Calu3 (cell line): ENCODE measurements at places on chromosomes 6 and 20. TPM values are rescaled to one million over a fixed set of nuclear protein-coding genes. Genes with fewer than 3 reads are reported as not detected.

Gene NMBR
- not detected in 2 replicates for total RNA-seq

Gene TAGAP
- 0.17 and 0.64 TPM in 2 replicates for total RNA-seq

Gene DACT2
- not detected in 2 replicates for total RNA-seq

Gene PPP1R18
- 22.0 and 28.2 TPM in 2 replicates for total RNA-seq

Gene LYRM2
- total RNA-seq = 36.8 and 37.6 TPM in 2 replicates

Gene PDE7B
- total RNA-seq = 0.09 and 0.20 TPM in 2 replicates

Gene MAPK14
- total RNA-seq = 59.5 and 60.9 TPM in 2 replicates

Gene CRISP2
- not detected in 2 replicates for total RNA-seq

Gene TFEB
- 4.4 and 6.6 TPM in 2 replicates for total RNA-seq

Gene PARD6B
- total RNA-seq = 114 and 127 TPM in 2 replicates

Gene CDH26
- total RNA-seq = 0.76 and 1.1 TPM in 2 replicates

Gene ATP6V1G2
- 1.0 and 1.5 TPM in 2 replicates for total RNA-seq

Gene LAMA2
- total RNA-seq = 0.66 and 0.80 TPM in 2 replicates

Gene C6orf58
- total RNA-seq = 0.31 and 0.64 TPM in 2 replicates

Gene SLC24A3
- total RNA-seq = not detected in 2 replicates

Gene PROKR2
- not detected in 2 replicates for total RNA-seq

Gene ENPP4
- total RNA-seq = 16.7 and 17.2 TPM in 2 replicates
